H9 (cell line): ENCODE measurements at places on chromosomes 16 and 17.

DNA sequence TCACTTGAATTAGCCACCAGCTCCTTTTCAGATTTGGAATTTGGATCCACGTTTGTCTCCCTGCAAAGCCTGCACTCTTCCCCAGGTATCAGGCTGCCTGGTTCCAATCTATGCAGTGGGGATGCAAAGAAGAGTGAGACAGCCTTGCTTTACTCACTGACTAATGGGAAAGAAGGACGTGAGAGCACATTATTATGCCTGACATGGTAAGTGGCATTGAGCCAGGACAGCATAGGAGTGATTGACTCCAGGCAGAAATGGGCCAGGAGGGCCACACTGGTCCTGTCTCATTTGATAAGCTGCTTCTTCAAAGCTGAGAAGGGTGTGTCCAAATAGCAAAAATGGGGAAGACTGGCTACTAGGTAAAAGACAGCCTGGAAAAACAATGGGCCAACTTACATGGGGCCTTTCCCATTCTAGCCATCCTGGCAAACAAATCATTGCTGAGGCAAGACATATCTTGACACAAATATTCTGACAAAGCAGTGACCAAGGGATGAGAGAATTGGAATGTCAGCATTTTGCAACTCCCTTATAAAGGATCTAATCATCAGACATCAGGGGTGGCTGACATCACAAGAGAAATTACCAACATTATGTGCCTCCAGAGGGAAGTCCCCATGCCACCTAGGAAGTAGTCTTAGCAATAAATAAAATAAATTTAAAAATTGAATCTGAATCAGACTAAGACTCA is 38.6 kb downstream of the CDH11 start:
- no peak for DNase-seq

DNA sequence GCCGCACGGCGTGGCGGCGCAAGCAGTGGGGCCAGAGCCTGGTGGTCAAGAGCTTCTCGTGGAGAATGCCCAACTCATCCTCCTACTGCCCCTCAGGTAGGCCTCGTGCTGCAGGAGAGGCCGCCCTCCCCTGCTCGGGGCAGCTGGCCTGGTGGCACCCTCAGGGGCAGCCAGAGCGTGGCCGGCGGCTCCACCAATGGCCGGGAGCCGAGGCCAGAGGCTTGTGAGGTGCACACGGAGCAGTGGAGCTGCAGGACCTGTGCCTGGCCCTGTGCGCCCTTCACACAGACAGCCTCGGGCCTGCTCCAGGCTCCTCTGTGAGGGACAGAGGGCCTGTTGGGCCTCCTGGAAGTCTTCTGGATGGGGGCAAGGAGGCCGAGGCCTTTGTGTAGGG is 85.5 kb downstream of the NPIPB11 start:
- DNase-seq = no peak

- DNase-seq = no peak
Observed at GRCh38 chr16:5845046-5845445, 747.5 kb upstream of the EEF2KMT start.

- peak; percentile 21 for DNase-seq
Observed at GRCh38 chr17:8867361-8867981, at the start of gene PIK3R6. Gene PIK3R6, minus strand, starts transcription at chr17:8867674. Its CDS starts 17,880 bp downstream, at chr17:8849794.

GRCh38 chr17:58285422-58285810 is 4.7 kb upstream of the MPO start:
- no peak for DNase-seq

- DNase-seq = no peak
Observed at GRCh38 chr17:81012574-81013447, 21.2 kb downstream of the CHMP6 start.

DNA sequence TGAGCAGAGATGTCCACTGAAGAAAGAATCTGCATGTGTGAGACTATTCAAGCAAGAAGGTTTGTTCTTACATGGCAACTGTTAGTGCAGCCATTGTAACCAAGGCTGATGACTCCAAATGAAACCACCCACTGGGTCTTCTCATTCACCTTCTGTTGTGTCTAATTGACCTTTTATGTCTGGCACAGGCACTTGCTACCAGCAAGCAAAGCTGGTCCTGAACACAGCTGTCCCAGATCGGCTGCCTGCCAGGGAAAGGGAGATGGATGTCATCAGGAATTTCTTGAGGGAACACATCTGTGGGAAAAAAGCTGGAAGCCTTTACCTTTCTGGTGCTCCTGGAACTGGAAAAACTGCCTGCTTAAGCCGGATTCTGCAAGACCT is 3.6 kb downstream of the CDC6 start:
- no peak for DNase-seq

- DNase-seq = no peak
Observed at GRCh38 chr16:19458722-19459379, 41.2 kb downstream of the TMC5 start.

- DNase-seq = no peak
Observed at GRCh38 chr17:60496041-60496440, 30.0 kb downstream of the APPBP2 start.

DNA sequence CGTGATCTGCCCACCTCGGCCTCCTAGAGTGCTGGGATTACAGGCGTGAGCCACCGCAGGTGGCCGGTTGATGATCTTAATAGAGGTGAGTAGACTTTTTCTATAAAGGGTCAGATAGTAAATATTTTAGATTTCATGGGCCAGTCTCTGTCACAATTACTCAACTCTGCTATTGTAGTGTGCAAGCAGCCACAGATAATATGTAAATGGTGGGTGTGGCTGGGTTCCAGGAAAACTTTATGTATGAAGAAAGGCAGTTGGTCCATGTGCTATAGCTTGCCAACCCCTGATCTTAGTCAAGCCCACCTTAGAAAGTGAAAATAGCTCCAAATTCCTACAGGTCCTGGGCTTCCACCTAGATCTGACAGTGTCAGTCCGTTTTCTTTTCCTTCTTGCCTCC is 94.9 kb upstream of the PMFBP1 start:
- DNase-seq = no peak

DNA sequence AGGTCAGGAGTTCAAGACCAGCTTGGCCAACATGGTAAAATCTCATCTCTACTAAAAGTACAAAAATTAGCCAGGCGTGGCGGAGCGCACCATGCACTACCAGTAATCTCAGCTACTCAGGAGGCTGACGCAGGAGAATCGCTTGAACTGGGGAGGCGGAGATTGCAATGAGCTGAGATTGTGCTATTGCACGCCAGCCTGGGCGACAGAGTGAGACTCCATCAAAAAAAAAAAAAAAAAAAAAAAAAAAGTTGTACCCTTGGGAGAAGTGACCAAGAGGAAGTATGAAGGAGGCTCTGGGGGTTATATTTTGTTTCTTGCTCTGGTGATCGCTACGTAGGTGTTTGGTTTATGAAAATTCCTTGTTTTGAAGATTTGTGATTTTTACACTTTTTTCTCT is 66.3 kb downstream of the LITAF start:
- no peak for DNase-seq

GRCh38 chr17:5769593-5770354 is 185.5 kb upstream of the NLRP1 start:
- peak; percentile 55 for DNase-seq

GRCh38 chr16:52647588-52647987 is 100.6 kb upstream of the TOX3 start:
- DNase-seq = no peak

DNA sequence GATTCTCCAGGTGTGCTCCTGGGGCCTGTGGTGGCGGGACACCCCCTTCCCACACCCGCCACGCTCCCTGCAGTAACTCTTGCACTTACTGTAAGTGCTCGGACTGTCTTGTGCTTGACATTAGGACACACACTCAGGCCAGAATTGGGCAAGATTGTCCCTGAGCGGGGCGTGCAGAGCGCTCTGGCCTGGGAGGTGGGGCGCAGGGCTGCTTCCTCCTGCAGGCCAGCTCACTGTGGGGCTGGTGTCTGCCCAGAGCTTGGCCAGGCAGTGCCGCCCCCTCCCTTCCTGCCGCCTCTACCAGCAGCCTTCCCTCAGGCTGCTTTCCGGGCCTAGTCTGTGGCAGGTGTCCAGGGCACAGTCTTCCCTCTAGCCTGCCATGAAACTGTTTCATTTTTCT is 6.1 kb upstream of the ATP6V0C start:
- DNase-seq = no peak

- no peak for DNase-seq
Observed at GRCh38 chr16:27721531-27722181, 171.7 kb downstream of the KATNIP start.

DNA sequence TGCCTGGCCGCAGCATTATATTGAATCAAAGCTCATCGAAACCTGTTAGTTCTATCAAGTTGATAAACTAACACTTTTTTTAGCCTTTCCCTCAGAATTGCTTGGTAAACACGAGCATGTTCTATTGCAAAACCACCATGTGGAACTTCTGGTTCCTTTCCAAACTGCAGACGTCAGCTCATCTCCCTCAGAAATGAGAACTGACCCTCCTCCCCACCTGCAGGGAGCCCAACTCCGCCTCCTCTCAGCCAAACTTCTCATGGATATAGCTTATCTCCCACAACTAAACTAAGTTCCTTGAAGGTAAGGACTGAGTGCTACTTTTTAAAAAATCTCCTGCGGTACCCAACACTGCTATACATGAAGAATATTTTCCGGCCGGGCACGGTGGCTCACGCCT is 6.7 kb downstream of the SHMT1 start:
- no peak for DNase-seq

GRCh38 chr16:30953511-30954124 is 3.9 kb upstream of the SETD1A start:
- DNase-seq = peak; percentile 93

- no peak for DNase-seq
Observed at GRCh38 chr17:80834893-80835275, 156.8 kb upstream of the CHMP6 start.
